Suprapubic skin (tissue), 4 donors: ENCODE measurements at places on chromosomes 11 and 22. TPM values are rescaled to one million over a fixed set of nuclear protein-coding genes. Genes with fewer than 3 reads are reported as not detected.

The ISX gene
- not detected for total RNA-seq

The GNAZ gene
- 2.3 TPM for total RNA-seq

The ESAM gene
- 17.3 TPM for total RNA-seq

The OR52E8 gene
- total RNA-seq = not detected

The ANO5 gene
- 0.76 TPM for total RNA-seq

The WNT7B gene
- total RNA-seq = 46.7 TPM

The MS4A6E gene
- total RNA-seq = not detected

The GRAMD1B gene
- 0.42 TPM for total RNA-seq

The APOA4 gene
- total RNA-seq = 3.9 TPM

The ASCL2 gene
- total RNA-seq = 11.4 TPM

The OVCH2 gene
- 6.2 TPM for total RNA-seq

The ASPHD2 gene
- 7.9 TPM for total RNA-seq

The OR5AR1 gene
- not detected for total RNA-seq

The SART1 gene
- total RNA-seq = 21.1 TPM

The RIMBP3B gene
- 0.13 TPM for total RNA-seq

The GAL3ST3 gene
- total RNA-seq = not detected

The KDM4E gene
- total RNA-seq = not detected

The OR8J3 gene
- total RNA-seq = not detected

The PRR5L gene
- total RNA-seq = 3.4 TPM

The KRTAP5-9 gene
- total RNA-seq = 1.4 TPM

The TBX1 gene
- 5.2 TPM for total RNA-seq

The PATE4 gene
- total RNA-seq = not detected

The SUSD2 gene
- 5.1 TPM for total RNA-seq

The GDPD5 gene
- total RNA-seq = 5.9 TPM

The MUC15 gene
- total RNA-seq = 64.8 TPM

The BIK gene
- total RNA-seq = 7.7 TPM

The PCF11 gene
- total RNA-seq = 140 TPM

The MS4A6A gene
- total RNA-seq = 8.0 TPM

The TMEM121B gene
- total RNA-seq = 1.5 TPM

The RIC3 gene
- 43.1 TPM for total RNA-seq

The OR10A2 gene
- not detected for total RNA-seq

The MRPL11 gene
- 25.9 TPM for total RNA-seq

The OR4D5 gene
- not detected for total RNA-seq

The PGA5 gene
- total RNA-seq = not detected

The MPST gene
- total RNA-seq = 99.0 TPM
